ENCODE measurements at places on chromosomes 2 and 18.

- DNase-seq = peak; percentile 20
These were observed 33.3 kb downstream of the DOK1 start for GRCh38 chr2:74587664-74588277.

- DNase-seq = no peak
These were observed 97.3 kb downstream of the RTP5 start for GRCh38 chr2:241966647-241967466.

DNA sequence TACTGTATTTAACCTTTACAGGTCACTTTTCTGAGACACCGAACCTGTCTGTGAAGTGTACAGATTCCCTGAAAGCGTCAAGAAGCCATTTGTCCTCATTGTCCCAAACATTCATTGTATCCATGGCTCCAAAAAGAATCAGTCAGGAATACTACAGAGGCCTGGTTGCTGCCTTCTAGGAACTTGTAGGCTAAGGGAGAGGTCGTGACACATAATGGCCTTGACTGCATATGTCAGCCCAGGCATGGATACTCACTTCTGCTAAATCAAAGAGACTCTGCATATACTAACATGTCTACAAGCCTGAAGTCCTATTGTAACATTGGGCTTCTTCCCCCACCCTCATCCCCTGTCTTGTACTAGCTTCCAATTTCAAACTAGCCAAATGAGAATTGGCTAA is 40.2 kb downstream of the ONECUT2 start:
- DNase-seq = no peak

DNA sequence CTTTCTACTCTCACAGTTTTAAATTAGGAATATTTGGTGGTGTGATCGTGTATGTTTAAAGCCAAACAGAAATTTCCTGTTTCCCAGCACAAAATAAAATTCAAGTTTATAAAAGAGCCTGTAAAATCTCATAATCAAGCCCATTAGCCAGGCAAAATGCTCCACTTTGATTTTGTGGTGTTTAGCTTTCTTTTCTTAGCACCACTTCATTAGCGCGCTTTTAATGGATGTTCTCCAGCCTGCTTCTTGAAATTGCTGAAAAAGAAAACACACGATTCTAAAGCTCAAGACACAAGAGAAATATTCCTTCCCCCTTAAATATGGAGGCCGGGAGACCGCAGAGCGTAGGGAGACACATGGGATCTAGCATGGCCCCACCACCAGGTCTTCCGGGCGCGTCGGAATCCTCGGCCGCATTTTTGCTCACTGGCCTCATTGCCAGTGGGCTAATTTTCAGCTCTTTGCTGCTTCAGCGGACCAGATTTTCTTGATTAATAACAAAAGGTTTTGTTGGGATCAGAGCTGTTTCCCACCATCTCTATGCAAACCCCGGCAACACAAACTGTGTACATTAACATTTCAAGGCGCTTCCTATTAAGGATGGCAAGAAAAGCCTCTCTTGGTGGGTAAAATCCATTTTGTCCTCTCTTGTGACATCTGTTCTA is 40.4 kb upstream of the ID2 start:
- no peak for DNase-seq

DNA sequence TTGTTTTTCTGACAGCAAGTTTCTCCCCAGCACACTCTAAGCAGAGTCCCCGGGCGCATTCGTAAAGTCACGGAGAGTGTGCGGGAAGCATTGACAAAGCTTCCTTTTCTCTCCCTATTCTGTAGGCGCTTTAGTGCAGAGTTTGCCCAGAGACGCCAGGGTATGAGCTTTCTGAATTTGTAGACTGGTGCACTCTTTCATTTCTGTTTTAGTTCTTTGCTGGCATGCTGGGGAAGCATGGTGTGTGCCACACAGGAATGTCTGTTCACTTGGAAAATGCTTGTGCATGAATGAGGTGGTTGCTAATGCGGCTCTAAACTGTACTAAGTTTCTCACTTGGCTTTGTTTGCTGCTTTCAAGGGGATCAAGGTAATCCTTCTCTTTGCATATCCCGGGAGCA is 102.6 kb downstream of the RTN4 start:
- no peak for DNase-seq

DNA sequence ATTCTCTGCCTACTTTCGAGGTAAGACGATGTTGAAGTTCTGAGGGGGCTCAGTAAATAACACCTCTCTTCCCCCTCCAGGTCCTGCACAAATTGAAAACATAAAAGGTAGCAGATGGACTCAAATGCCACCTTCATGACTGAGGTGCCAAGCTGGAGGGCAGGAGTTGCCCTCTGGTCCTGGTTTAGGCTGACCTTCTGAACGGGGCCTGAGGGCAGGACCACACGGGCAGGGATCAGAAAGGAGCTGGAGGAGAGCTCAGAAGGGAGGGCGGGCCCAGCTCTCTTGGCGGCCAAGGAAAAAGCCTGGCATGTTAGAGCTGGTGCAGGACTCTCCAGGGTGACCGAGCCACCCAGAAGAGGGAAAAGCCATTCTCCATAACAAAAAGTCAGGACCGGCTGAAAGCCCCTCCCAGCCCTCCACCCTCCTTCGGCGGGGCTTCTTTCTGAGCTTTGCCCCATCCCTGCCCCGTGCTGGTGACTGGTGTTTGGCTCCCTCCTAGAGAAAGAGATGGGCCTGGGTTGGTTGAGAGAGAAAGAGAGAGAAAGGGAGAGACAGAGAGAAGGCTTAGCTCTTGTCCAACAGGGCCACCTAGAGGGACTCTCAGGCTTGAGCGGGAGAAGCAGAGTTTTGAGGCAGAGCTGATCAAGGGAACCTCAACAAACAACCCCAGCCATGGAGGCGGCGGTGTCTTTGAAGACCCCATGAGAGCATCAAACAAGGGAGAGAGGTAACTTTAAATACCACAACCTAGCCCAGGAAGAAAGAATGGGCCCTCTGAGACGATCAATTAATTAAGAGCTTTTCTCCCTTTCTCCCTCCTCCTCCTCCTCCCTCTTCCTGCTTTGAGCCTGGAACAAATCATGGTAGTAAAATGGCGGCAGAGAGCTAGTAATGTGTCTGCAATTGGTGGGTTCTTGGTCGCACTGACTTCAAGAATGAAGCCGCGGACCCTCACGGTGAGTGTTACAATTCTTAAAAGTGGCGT is 50.8 kb downstream of the WIPF1 start:
- DNase-seq = no peak

- no peak for DNase-seq
These were observed 27.2 kb upstream of the BBS5 start for GRCh38 chr2:169452080-169452479.

- DNase-seq = no peak
These were observed 94.4 kb upstream of the SATB2 start for GRCh38 chr2:199552141-199552540.

DNA sequence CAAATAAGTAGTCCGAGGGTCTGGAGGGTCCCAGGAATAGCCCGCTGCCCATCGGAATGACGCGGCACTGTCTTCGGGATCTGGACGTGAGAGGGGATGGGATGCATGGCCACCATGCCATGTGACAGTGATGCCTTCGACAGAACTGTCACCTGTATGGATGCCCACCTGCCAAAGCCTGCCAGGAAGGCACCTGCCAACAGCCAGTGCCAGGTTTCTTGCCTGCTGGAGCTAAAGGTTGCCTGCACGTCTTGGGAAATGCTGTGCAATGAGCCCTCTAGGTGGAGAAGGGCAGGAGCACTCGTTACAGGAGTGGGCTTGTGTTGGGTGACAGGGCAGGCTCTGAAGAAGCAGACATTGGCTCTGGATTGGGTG is 20.5 kb downstream of the GPR35 start:
- no peak for DNase-seq

- no peak for DNase-seq
These were observed 18.1 kb downstream of the ABHD3 start for GRCh38 chr18:21686282-21687105.

- DNase-seq = no peak
These were observed 105.7 kb upstream of the RASGRP3 start for GRCh38 chr2:33370636-33371265.

DNA sequence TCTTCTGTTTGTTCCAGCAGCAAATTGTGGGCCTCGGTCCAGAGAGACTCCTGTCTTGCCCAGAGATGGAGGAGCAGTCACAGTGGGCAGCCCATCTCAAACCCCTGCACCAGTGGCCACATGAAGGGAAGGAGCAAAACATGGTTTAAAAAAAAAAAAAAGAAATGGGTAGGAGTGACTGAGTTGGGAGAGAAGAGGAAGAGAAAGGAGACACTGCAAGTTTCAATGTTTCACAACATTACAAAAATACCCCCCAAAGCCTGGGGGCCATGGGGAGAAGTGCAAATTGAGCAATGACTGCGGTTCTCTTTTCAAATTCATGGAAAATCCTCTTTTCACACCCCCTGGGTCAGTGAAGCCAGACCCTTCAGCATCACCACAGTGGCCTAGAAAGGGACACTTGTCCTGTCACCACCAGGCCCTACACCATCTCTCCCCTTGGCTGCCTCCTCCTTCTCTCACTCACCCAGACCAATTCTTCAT is 117.1 kb downstream of the ZFP36L2 start:
- no peak for DNase-seq

DNA sequence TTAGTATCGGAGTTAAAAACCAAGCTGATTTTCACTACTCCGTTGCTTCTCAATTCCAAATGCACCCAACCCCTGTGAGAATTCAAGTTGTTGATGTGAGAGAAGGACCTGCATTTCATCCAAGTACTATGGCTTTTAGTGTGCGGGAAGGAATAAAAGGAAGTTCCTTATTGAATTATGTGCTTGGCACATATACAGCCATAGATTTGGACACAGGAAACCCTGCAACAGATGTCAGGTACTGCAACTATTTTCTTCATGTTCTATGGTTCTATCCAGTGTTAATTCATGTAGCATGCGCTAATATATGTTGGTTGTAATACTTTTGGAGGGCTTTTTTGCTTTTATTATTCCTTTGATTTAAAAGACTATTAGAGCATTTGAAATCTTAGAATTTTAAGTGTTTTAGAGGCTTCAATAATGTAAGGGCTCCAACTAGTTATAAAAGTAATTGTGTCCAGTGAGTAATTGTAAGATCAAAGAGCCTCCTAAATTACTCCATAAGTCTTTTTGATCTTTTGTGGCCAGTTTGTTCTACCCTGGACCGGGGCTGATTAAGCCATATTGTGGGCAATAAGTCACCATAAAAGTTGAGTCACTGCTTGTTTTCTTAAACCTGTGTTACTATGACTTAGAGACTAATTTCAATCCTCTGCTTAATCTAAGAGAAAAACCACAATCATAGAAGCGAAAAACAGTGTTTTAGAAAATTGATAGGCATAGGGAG is 22.9 kb downstream of the DSG4 start:
- DNase-seq = no peak

DNA sequence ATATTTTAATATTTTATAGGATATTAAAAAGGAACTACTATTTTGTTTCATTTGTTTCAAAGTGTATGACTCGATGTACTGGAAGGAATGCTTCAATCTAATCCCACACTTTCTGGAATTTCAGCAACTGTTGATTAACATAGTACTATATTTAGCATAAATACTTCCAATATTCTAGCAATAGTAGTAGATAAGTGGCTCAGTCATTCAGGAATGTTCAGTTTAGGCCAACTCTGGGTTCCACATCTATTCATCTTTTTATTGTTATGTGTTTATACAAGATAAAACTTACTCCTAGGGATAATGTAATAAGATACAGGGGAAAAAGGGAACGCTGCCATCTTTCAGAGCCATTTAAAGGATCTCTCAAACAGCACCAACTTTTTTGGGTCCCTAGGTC is 22.3 kb upstream of the ORC2 start:
- DNase-seq = no peak

DNA sequence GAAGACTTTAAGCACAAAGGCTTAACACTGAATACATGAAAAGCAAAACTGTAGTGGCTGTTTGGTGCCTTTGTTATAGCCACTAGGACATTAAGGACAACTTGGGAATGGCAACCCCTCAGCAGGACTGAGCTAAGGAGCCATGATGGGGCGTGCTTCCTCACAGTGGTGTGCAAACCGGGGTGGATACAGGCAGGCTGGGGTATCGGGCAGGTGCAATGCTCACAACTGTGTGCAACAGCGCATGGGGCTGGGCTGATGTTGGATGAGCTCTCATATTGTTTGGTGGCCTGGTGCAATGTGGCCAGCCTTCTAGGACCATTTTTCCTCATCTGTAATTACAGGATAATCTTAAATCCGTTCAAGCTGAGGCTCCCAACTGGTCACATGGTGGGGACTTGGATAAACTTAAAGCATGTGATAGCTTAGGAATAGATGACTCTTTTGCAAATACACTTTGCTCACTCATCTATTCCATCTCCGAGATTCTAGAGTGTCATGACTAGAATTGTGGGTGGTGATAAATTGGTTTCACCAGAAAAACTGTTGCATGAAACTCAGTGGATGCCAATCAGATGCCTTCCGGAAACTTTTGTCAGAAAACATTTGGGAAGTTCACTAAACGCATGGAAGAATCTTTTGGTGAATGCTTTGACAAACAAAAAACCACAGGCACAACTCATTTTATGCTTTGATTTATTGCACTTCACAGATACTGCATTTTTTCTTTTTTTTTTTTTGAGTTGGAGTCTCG is 116.5 kb downstream of the PXDN start:
- DNase-seq = no peak

- DNase-seq = no peak
These were observed 245.8 kb upstream of the SLC39A10 start for GRCh38 chr2:195411219-195411687.

- DNase-seq = no peak
These were observed 114.3 kb downstream of the GCA start for GRCh38 chr2:162458240-162458639.

DNA sequence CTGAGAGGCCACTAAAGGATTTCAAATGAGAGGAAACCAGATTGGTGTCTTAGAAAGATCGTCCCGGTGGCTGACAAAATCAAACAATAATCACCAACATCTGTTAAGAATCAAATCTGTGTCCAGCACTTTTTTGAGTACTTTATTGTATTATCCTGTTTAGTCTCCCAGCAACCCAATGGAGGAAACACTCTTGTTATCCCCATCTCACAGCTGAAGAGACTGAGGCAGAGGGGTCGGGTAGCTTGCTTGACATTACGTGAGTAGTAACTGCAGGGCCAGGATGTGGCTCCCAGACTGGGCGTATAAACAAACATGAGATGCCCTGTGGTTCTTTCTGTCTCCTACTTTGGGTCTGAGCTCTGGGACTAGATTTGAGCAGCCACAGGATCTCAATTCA is 76.0 kb downstream of the KLHL29 start:
- no peak for DNase-seq

DNA sequence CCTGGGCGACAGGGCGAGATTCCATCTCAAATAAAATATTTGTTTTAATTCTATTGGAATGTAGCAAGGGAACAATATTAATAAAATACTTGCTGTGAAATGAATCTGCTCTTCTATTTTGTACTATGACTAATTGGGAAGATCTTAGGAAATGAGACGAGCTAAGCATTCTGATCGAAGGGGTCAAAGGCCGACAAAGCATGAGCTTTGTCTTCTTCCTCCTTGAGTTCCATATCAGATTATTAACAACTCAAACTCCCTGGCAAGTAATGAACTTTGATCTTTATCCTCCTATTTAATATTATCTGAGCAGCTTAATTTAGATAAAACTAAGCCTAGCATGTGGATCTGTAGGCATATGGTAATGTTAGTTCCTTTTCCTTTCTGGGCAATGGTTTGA is 15.5 kb downstream of the GEMIN6 start:
- DNase-seq = no peak
